ENCODE measurements at places on chromosomes 5 and 9.
A peak's percentile ranks its signal among the peaks of the same experiment; 100 is the strongest.

GRCh38 chr5:10743951-10744350 lies 17.1 kb downstream of the DAP start:
- DNase-seq, result no peak

GRCh38 chr5:179115845-179116524 lies 55.8 kb downstream of the ZNF354C start:
- no peak for DNase-seq

- no peak for DNase-seq
These were observed 57.8 kb downstream of the CXXC5 start for GRCh38 chr5:139705655-139706587.

DNA sequence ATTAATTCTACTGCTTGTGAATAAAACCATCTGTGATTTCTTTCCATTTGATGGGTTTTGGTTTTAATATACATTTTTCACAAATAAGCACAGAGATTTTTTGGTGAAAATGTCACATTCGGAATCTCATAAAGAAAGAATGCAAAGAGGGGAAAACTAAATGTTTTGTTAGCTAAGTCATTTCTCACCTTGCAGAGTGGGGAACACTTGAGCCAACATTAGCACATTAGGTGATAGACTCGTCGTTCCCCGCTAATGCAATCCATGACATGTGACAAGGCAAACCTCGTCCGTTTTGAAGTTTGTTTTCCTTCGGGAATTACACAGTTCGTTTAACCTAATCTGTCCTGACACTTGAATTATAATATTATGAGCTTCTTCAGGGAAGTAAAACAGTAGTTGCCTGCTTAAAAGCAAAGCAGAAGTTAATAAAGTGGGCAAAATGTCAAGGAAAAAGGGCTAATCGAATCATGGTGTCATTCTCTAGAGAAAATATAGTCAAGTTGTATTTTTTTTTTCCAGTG lies 95.8 kb upstream of the LMX1B start:
- DNase-seq, result no peak

DNA sequence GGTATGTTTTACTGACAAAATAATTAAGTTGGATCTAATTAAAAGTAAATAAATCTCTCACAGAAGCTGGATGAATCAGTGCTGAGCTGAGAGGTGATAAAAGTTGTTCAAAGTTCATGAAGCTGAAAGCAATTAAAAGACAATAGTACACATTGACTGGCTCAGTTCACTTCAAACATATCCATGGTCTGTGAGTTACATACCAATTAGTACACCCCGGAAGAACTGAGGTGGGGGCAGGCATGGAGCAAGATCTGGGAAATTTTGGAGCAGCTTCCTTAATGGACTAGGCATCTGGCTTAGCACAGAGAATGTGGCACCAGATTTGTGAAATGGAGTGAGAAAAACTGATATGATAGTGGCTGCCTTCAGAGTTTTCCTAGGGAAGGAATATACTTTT lies 152.7 kb downstream of the ATP10B start:
- DNase-seq, result no peak

GRCh38 chr5:5387192-5387591 lies 35.3 kb upstream of the ICE1 start:
- no peak for DNase-seq

DNA sequence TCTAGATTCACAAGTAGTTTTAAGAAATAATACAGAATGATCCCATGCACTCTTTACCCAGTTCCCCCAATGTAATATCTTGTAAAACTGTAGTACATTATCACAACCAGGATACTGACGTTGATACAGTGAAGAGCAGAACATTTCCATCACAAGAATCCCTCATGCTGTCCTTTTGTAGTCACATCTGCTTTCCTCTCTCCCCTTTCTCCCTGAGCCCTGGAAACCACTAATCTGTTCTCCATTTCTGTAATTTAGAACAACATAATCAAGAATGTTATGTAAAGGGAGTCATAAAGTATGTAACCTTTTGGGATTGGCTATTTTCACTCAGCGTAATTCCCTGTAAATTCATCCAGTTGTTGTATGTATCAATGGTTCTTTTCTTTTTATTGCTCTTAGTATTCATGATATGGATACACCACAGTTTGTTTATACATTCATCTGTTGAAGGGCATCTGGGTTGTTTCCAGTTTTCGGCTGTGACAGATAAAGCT lies 61.1 kb downstream of the ERCC6L2 start:
- no peak for DNase-seq

DNA sequence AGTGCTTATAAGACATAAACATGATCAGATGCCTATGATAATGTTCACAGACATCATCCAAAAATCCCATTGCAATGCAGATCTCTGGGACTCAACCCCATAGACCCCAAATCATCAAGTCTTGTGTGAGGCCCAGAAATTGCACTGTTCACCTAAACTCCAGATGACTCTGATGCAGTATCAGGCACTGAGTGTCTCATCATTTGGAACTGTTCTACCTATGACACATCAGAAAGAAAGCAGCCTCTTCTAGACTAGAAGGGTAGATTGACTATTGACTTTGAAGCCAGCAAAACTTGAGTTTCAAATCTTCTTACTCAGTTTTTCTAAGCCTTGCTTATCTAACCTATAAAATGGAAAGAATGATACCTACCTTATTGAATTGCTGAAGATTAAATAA lies 58.7 kb upstream of the PAPPA start:
- no peak for DNase-seq

DNA sequence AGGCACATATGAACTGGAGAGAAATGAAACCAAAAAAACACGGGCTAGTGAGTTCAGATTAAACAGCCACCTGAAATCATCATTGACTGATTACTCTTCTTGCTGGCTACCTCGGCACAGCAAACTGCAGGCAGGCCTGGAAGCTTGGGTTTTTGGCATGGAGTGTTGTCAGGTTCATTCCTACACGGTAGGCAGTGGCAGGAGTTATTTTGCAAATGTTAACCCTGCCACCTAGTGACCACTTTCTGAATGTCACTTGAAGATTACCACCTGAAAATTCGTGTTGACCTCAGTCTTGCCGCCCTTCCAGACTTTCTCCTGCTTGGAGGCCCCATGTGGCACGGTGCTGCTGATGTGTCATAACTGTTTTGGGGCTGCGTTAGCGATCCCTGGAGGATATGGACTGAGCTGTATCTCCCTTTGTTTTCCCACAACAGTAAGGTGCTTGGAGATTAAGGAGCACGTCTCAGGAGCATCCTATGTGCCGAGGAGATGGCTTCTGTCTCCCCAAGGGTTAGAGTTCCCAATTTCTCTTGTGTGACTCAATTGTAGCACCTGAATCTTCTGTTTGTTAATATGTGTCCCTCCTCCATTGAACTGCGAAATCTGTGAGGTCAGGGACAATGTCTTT lies 12.7 kb upstream of the CD180 start:
- peak; percentile 82 for DNase-seq

DNA sequence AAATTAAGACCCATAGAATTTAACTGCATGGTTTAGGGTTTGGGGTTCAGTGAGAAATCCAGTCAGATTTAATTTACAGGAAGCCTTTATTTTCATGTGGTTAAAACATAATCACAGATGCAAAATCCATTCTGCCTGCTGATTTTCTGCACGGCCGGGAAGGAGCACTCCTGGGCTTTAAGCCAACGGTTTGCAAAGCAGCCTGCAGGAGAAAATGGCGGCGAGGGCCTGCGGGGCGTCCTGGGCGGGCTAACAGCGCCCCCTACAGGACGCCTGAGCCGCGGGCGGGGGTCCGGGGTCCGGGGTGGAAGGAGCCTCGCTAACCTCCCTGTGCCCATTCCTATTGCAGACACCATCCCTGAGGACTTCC lies 47.6 kb downstream of the THBS4 start:
- peak; percentile 54 for DNase-seq

DNA sequence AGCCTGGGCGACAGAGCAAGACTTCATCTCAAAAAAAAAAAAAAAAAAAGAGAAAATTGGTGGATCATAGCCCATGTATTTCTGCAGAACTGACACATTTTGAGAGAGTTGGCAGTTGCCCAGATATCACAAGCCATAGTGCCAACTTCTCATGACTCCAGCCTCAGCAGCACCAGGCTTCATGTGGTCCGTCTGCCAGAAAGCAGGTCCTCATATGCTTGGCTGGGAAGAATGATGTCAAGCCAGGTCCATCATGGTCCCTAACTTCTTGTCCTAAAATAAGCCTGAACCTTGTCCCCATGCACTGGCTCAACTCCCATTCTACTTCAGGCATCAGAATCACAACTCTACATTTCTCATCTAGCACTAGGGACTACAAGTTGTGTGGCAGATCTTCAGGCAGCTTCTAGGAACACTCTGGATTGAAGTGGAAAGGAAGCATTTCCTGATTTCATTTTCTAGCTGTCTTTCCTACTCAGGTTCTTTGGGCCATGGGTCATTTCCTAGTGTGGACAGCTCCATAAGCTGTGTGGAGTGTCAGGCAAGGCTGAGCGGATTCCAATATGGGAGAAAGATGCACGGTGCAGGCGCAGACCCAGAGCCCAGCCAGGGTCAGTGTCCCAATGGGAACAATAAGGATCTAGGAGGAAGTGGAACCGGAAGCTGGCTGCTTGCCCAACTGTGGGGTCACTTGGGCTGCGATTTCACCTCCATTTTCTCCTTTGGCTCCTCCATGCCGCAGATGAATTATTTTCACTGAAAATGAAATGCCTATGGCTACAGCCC lies 90.1 kb downstream of the LMNB1 start:
- DNase-seq, result no peak

- DNase-seq, result no peak
These were observed 33.1 kb downstream of the NEURL1B start for GRCh38 chr5:172674155-172674554.

DNA sequence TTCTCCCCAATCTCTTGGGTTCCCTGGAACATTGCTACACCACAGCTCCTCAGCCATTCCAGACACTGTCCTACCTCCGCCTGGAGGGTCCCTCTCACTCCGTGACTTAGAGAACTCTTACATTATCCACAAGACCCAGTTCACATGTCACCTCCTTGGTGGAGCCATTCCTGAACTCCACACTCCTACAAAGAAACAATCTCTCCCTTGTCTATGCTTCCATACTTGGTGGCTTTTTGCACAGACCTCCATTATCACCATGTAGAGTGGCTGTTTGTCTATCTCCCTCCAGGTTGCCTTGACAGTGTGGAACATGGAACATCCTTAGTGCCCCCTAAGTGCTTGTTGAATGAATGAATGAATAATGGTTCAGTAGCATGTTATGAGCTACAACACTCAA lies 105.9 kb downstream of the PAX5 start:
- no peak for DNase-seq

GRCh38 chr9:123002754-123003153 lies 30.7 kb upstream of the GPR21 start:
- DNase-seq, result no peak

GRCh38 chr9:136541179-136541578 lies 4.7 kb downstream of the NOTCH1 start:
- DNase-seq, result no peak

DNA sequence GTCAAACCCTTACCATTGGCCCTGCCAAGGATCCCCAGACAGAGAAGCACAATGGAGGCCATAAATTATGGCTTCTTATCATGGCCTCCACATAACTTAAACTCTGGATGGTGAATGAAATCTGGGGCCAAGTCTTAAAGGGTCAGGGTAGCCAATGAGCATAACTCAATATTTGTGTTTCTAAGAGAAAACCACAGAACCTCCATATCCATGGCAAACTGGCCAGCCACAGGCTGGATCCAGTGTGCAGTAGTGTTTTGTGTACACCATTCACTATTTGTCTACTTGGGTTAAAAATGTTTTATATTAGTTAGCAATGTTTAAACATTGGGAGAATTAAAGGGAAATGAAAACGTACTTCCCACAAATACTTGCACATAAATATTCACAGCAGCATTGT lies 60.8 kb downstream of the CDO1 start:
- DNase-seq, result no peak

DNA sequence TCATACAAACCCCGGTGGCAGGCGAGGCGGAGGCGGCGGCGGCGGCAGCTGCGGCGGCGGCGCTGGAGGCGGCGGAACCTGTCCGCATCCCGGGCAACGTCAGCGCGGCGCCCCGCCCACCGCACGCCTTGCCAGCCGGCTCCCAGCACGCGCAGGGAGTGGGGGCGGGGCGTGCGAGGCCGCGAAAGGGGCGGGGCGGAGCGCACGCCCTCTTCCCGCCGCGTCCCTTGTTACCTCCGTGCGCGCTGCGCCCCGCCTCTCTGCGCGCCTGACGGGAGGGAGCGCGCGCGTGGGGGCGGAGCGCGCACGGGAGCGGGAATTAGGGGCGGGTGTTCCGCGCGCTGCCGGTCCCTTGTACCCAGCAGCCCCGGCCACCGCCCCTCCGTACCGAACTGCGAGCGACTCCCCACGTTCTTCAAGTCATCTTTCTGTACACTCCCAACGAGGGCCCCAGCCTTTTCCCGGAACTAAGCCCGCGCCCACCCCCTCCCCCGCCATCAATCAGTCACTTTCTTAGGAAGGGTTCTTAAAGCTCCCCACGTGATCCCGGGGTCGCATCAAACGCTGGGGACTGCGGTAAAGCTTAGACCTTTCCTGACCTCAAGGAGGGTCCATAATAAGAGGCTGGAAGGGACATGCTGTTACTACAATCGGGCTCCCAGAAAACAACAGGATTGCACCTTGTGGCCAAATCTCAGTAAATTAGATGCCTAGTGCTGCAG lies at the start of gene AGTPBP1:
AGTPBP1 (minus strand) TSS at position 80 of the 722 bp plus-strand sequence. CDS start 29,421 bp downstream, outside the sequence.
- peak; percentile 96 for DNase-seq

DNA sequence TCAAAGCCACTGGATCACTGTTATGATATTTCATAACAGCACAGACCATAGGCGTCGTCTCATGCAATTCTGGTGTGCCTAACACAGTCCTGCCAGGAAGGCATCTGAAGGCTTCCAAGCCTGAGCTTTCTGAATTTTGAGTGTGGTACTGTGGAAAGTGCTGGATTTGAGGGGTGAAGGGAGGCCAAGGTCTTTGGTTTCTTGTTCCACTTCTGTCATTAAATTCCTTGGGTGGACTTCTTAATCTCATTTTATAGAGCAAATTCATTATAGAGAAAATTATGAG lies 441.3 kb upstream of the PIK3R1 start:
- DNase-seq, result no peak

DNA sequence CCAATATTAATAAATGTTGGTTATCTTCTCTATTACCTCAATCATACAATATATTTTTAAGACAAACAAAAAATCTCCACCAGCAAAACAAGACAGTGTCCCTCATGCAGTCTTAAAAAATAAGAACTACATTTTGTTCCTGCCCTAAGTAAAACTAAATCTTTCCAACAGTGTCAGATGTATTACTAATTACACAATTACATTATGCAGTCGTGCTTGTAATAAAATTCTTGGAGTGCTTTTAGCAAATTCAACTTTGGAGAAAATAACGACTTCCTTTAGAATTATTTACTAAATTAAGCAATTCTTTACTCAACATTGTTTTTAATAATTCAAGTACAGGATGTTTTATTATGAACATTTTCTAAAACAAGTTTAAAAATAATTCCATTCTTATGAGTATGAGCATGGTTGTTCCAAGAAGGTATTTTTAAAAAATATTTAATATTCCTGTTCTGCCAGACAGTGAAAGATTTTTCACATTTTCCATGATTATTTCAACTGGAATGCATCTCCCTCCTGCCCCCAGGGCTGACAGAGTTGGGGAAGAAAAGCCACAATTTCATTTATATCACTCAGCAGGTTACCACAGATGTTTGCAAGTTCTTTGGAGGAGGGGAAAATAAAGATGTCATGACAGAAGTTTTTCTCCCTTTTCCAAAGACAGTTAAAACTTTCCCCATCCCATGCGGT lies 137.9 kb downstream of the FAM114A2 start:
- DNase-seq, result no peak
